ENCODE measurements at places on chromosomes 1 and 21. TPM values are rescaled to one million over a fixed set of nuclear protein-coding genes. Genes with fewer than 3 reads are reported as not detected.

GPATCH2 gene
- 1.8 TPM for polyA plus RNA-seq

DNA sequence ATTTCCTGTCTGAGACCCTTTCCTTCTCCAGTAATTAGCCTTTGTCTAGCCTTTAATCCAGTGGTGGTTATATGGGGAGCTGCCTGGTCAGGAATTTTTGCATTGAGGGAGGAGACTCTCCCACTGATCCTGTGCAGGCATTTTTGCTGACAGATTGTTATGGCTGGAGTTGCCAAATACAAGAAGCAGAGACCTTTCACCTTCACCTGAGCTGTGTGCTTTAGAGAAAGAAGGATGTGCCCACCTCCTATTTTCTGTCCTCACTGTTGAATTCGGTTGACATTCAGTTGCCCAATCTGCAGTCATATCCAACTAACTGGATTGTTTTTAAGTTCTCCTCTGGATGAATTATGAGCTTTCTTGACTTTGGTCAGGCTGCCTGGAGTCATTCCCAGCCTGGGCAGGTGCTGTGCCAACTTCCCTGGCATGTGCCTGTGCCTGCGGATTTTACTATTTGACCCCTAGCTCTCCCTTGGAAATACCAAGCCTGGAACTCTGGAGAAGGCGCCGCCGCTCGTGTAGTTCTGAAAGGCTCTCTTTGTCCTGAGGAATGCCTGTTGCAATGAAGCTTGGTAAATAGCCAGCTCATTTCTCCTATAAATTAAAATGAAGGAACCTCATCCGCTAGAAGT lies 143.9 kb downstream of the NOS1AP start:
- no peak for DNase-seq
- H3K27ac ChIP-seq, result no peak overlapping the region
- H3K4me1 ChIP-seq, result no peaks in the 10 kb centered on the region

GRCh38 chr1:100050139-100050538 lies 80.3 kb downstream of the SLC35A3 start:
- H3K27me3 ChIP-seq, result no peaks in the 10 kb centered on the region
- H3K36me3 ChIP-seq, result peaks cover 8% of the 10 kb centered on the region
- peaks cover 50% of the 10 kb centered on the region for H3K4me1 ChIP-seq
- H3K4me3 ChIP-seq, result no peak overlapping the region

DNA sequence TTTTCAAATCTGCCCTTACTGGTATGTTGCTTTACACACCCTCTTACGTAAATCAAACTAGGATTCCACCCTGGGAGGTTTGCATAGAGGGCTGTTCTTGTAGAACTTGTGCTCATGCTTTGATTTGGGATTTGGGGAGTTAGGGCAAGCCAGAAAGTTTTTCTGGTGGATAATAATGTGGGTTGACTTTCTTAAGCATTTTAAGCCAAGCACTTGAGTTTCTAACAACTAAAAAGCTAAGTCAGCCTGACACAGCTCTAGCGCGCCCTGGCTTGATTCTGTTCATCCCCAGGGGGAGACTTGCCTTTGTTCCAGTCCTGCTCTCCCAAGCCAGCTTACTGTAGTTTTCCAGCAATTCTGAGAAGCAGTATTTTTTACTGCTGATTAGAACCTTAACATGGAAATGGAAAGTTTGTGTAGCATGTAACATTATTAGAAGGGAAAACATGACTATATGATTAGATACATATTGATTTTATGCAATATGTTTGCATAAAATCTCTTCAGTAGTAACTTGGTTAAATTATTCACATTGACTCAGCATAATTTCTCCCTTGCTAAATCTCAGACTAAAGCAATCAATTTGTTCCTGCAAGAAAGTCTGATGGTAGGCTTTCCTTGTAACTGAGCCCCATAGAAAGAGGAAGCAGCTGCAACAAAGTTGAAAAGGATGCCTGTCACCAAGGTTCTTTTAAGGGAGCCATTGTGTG lies 11.0 kb upstream of the PGD start:
- H3K4me3 ChIP-seq, result no peak overlapping the region
- no peaks in the 10 kb centered on the region for H3K27me3 ChIP-seq
- no peaks in the 10 kb centered on the region for H3K36me3 ChIP-seq
- DNase-seq, result no peak
- no peak overlapping the region for H3K27ac ChIP-seq

GRCh38 chr1:181038399-181038873 lies 4.7 kb downstream of the MR1 start:
- H3K4me3 ChIP-seq, result no peak overlapping the region
- no peak overlapping the region for H3K27ac ChIP-seq

MCOLN2 gene
- 6.4 TPM for polyA plus RNA-seq

CFAP74 gene
- not detected for polyA plus RNA-seq

GRCh38 chr1:15358565-15359133 lies 51.0 kb upstream of the EFHD2 start:
- H3K4me3 ChIP-seq, result no peak overlapping the region
- H3K36me3 ChIP-seq, result no peaks in the 10 kb centered on the region
- H3K27ac ChIP-seq, result no peak overlapping the region
- H3K4me1 ChIP-seq, result no peaks in the 10 kb centered on the region
- DNase-seq, result no peak

PRSS38 gene
- not detected for polyA plus RNA-seq

DNA sequence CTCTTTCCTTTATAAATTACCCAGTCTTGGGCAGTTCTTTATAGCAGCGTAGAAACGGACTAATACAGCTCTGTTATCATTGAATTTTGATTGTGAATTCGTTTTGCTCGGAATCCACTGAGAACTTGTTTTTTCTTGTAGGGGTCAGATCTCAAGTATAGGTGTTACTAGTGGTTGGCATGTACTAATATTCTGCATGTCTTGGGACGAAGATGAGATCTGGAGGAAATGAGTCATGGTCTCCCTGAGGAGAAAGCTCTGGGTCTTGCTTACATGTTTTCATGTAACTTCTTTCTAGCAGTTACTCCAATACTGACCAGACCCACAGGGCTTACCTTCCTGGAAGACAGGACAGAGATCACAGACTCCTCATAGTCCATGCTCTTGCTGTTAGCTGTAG lies 30.3 kb downstream of the ZSCAN20 start:
- H3K36me3 ChIP-seq, result no peaks in the 10 kb centered on the region
- no peak overlapping the region for H3K4me3 ChIP-seq
- no peaks in the 10 kb centered on the region for H3K27me3 ChIP-seq

FMN2 gene
- polyA plus RNA-seq, result not detected

DNA sequence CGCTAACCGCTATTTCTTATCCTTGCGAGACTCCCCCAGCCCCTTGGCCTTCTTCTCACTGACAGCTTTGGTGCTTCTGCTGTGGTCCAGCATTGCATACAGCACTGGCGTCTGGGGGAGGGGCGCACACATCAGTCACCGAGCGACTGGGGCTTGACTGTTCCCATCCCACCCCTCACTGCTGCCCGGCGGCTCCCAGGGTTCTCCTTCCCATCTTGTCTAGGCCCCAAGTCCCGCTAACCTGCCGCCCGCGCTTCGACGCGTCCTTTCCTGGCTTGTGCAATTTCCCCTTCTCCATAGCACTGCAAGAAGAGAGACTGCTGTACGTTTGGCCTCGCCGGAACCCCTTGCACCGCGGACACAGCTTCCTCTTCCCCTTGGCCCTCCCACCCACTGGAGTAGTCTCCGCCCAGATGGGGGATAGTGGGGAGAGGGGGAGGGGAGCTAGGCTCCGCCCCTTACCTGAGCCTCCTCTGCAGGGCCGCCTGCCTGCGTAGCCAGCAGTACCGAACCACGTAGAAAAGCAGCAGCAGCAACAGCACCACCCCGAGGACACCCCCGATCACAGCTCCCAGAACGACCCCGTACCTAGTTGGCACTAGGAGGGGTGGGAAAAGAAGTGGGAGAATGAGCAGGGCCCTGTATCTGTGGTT lies 3.8 kb downstream of the MPZ start:
- H3K4me3 ChIP-seq, result peak overlapping the region; percentile 86
- DNase-seq, result peak; percentile 92
- H3K27me3 ChIP-seq, result no peaks in the 10 kb centered on the region
- H3K36me3 ChIP-seq, result no peaks in the 10 kb centered on the region

DNA sequence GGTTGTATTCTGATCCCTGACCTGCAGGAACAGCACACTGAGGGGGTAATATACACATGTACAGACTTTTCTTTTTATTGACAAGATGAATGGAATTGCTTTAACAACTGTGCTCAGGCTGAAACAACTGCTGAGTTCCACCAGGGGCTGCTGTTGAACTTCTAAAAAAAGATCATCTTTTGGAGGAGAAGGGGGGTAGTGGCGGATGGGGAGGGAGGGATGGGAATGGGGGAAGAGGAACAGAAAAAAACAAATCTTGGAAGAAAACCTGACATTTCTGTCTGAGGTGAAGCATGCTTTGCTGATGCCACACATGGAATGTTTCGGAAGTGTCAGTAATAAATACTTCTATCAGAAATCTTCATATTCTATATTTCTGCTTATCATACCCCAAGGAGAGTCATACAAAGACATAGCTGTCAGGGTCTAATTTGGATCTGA lies 75.0 kb downstream of the RWDD3 start:
- no peak for DNase-seq
- H3K4me3 ChIP-seq, result no peak overlapping the region
- H3K27me3 ChIP-seq, result no peaks in the 10 kb centered on the region
- H3K4me1 ChIP-seq, result no peaks in the 10 kb centered on the region
- H3K27ac ChIP-seq, result no peak overlapping the region
- no peaks in the 10 kb centered on the region for H3K36me3 ChIP-seq

DNA sequence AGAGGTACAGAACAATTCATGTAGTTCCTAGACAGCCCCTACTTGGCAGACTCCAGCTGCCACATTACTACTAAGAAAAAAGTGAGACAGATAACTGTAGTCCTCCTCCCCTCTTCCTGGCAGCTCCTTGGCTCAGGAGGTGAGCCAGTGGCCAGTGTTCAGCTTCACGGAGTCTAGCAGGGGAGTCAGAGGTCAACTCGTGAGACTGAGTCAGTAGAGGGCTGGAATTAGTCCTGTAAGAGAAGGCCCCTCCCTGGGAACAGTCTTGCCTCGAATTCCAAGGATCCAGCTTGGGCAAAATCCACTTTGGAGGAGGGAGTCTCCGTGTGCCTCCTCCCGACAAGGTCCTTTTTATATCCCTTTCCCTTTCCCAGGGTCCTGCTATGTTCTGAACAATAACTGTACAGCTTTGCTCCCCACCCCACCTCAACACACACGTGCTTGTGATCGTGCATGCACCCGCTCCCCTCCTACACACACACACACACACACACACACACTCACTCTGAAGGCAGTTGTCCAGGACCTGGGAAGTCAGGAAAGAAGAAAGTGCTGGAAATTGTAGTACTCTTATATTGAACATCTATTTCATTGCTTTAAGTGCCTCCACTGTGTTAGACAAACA lies 22.5 kb upstream of the SLC27A3 start:
- no peak overlapping the region for H3K27ac ChIP-seq
- H3K27me3 ChIP-seq, result no peaks in the 10 kb centered on the region

DNA sequence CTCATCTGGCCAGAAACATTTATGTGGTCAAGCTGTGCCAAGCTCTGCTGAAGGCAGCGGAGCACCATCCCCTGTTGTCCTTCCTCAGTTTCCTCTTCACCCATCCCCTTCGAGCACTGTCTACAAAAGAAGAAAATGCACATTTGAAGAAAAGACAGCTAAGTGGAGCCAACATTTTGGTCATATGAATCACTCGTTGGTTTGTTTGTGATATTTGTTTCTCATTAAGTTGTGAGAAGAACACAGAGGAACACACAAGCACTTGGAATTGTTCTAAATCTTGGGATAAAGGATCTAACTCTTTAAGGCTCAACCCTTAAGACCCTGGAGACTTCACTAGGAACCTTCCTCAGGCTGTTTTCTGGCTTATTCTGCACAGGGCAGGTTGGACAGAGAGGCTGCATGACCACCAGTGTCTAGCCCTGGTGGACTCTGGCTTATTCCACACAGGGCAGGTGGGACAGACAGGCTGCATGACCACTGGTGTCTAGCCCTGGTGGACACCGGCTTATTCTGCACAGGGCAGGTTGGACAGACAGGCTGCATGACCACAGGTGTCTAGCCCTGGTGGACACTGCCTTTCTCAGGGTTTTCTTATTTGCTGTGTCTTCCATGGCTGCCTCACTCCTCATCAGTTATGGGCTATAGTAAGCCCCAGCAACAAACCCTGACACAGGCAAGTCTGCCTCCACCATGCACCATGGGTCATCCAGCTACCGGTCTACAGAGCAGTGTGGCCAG lies 35.3 kb upstream of the COL6A2 start:
- no peak overlapping the region for H3K4me3 ChIP-seq
- peaks cover 17% of the 10 kb centered on the region for H3K27me3 ChIP-seq
- H3K36me3 ChIP-seq, result no peaks in the 10 kb centered on the region
- no peak for DNase-seq
- no peak overlapping the region for H3K27ac ChIP-seq

GRCh38 chr21:41059871-41060270 lies 108.1 kb upstream of the BACE2 start:
- DNase-seq, result no peak
- H3K4me3 ChIP-seq, result no peak overlapping the region
- no peaks in the 10 kb centered on the region for H3K4me1 ChIP-seq
- H3K27me3 ChIP-seq, result no peaks in the 10 kb centered on the region

ST6GALNAC5 gene
- not detected for polyA plus RNA-seq

GRCh38 chr1:160768295-160768657 lies 27.7 kb upstream of the LY9 start:
- no peaks in the 10 kb centered on the region for H3K36me3 ChIP-seq
- DNase-seq, result peak; percentile 83
- peak overlapping the region; percentile 45 for H3K4me3 ChIP-seq
- no peaks in the 10 kb centered on the region for H3K27me3 ChIP-seq

DNA sequence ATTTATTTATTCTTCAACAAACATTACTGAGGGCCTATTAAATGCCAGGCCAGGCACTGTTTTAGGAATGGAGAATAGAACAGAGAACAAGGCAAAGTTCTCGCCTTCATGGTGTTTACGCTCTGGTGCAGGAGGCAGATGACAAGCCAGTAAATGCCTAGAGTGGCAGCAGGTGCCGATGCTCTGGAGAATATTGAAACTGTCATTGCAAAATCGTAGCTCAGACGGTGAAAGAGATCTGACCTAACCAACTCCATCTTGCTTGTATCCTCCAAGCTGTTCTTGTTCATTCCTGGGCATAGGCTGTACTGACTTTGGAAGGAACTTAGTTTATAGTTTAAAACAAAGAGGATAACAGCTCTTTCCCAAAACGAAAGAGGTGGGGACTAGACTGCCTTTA lies 13.5 kb upstream of the ENO1 start:
- DNase-seq, result no peak
- H3K4me1 ChIP-seq, result no peaks in the 10 kb centered on the region
- no peaks in the 10 kb centered on the region for H3K27me3 ChIP-seq
- no peak overlapping the region for H3K4me3 ChIP-seq
- H3K36me3 ChIP-seq, result no peaks in the 10 kb centered on the region
- H3K27ac ChIP-seq, result no peak overlapping the region

DNA sequence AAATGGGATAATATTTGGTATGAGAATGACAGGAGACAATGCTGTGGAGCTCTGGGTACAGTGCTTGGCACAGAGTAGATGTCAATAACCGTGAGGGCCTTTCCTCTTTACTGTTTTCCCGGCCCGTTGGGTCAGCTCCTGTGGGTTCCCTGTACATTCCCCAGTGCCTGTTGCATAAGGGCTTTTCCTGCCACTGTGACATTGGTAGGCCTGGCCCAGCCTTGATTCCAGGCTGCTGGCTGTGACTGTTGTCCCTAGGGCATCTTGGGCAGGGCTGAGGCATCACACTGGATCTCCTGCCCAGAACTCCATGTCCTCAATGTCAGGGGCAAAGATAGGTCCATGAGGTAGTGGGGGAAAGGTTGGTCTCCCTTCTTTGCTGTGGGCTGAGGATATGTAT lies 25.8 kb upstream of the MYCL start:
- H3K36me3 ChIP-seq, result no peaks in the 10 kb centered on the region
- no peaks in the 10 kb centered on the region for H3K27me3 ChIP-seq
- H3K4me1 ChIP-seq, result no peaks in the 10 kb centered on the region
- no peak for DNase-seq

SPRR2A gene
- polyA plus RNA-seq, result not detected

Data from CD4-positive, alpha-beta memory T cell (primary cell).